Effector CD4-positive, alpha-beta T cell (primary cell): ENCODE measurements at places on chromosomes 2 and 18.

DNA sequence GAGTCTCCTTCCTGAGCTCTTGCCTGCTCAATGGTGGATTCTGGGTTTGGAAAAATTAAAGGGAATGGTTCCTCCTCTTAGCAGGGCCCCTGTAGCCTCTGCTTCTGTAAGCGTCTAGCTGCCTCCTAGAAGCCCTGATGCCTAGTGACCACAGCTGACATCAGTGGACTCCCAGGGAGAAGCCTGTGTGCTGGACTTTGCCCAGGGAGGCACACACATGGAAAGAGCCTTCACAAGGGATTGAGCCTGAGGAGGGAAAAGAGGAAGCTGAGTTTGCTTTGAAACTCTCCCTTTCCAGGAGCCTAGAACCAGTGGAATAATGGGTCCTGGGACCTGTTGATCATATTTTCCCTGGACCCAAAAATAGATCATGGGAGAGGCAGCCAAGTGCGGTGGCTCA, 1.4 kb upstream of the CFAP65 start:
- no peak for DNase-seq

- no peak for DNase-seq
Observed at GRCh38 chr2:186042207-186043028, 303.8 kb downstream of the FSIP2 start.

- no peak for DNase-seq
Observed at GRCh38 chr18:5155907-5156287, 41.2 kb downstream of the AKAIN1 start.

GRCh38 chr2:234496835-234497593, at the start of gene ARL4C:
TSS of gene ARL4C (minus strand) at chr2:234497081. CDS start at chr2:234496586, 495 bp downstream.
- DNase-seq, result peak; percentile 68

DNA sequence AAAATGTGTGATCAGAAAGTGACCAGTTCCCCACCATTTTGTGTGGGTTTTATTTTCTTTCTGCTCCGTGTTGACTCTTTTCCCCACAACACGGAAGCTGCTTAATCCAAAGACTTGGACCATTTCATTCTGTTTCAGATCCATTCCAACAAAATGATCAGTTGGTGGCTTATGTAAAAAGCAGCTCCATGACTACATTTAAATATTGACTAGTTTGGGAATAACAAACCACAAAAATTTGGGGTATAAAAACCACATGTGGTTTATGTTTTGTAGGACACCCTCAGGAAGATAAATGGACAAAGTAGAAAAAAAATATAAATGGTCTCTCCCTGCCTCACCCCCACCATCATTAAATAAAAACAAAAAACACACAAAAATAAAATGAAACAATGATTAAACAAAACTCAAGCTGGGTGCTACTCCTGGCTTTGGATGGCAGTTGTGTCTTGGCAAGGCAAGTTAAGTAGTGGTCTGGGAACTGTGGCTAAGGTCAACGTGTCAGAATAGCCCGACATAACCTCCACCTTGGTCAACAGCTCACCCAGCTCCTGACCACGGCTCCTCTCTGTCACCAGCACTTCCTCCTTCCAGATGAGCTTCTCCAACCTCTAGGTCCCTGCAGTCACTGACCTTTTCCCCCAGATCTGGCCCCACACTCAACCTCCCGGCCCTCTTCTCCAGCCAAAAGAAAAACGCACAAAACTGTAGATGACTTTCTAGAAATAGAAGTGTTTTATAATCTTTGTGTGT, 12.8 kb upstream of the WIPF1 start:
- DNase-seq, result no peak

- DNase-seq, result no peak
Observed at GRCh38 chr2:21837168-21837960, 713.6 kb downstream of the TDRD15 start.

- DNase-seq, result no peak
Observed at GRCh38 chr2:157470321-157470720, 26.4 kb upstream of the CYTIP start.

DNA sequence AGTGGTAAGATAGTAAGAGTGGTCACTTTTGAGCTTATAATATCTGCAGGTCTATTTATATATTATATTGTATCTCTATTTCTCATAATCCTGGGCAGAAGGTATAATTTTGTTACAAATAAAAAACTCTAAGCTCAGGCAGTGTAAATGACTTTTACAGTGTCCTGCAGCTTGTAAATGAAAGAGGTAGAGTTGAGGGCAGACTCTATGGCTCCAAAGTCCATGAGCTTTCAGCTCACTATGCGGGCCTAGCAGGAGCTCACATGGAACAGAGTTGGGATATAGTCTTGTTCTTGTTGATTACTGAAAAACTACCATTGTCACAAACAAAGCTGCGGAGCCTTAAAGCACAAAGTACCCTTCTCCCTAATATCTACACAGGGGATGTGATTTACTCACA, 361.4 kb downstream of the LNPK start:
- no peak for DNase-seq

- no peak for DNase-seq
Observed at GRCh38 chr2:139354518-139354917, 574.3 kb upstream of the NXPH2 start.

GRCh38 chr18:76989647-76990190, 142.9 kb downstream of the MBP start:
- DNase-seq, result no peak

- no peak for DNase-seq
Observed at GRCh38 chr18:34220081-34220815, 4.5 kb downstream of the NOL4 start.

- no peak for DNase-seq
Observed at GRCh38 chr2:79223539-79223938, 64.0 kb upstream of the REG3A start.

- DNase-seq, result no peak
Observed at GRCh38 chr2:166494140-166494624, at the start of gene SCN7A. TSS of gene SCN7A (minus strand) at chr2:166494249. CDS start at chr2:166477696, 16,553 bp downstream.

GRCh38 chr2:158315803-158316414, 140.6 kb downstream of the CCDC148 start:
- no peak for DNase-seq

DNA sequence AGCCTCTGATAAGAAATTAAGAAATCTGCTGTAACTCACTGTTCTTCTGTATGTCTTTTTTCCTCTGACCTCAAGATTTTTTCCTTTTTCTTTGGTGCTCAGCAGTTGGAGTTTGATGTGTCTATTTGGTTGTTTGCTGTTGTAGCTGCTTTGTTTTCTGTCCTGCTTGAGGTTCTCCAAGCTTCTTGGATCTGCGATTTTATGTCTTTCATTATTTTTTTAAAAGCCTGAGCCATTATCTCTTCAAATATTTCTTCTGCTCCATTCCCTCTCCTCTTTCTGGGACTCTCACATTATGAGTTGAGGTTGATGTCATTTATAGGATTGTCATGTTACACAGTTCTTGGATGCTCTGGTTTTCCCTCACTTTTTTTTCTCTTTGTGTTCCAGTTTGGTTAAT, 47.7 kb downstream of the RAMP1 start:
- DNase-seq, result no peak

- no peak for DNase-seq
Observed at GRCh38 chr18:77366720-77367641, 117.3 kb downstream of the GALR1 start.

DNA sequence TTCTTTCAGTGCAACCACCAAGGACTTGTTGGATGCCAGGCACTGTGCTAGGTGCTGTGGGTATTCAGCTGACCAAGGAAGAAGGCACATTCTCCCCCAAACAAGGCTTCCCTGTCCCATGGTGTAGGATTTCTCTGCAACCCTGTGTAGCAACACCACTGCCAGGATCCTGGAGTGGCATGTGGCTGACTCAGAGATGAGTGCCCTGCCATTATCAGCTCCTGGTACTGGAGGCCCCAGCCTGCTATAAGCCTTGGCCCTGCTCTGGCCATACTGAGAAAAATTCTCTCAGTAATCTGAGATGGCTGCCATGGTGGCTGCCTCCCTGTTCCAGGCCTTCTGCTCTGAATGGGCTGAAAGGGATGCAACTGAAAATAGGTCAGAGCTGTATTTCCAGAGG, 4.3 kb downstream of the SMYD5 start:
- DNase-seq, result no peak

DNA sequence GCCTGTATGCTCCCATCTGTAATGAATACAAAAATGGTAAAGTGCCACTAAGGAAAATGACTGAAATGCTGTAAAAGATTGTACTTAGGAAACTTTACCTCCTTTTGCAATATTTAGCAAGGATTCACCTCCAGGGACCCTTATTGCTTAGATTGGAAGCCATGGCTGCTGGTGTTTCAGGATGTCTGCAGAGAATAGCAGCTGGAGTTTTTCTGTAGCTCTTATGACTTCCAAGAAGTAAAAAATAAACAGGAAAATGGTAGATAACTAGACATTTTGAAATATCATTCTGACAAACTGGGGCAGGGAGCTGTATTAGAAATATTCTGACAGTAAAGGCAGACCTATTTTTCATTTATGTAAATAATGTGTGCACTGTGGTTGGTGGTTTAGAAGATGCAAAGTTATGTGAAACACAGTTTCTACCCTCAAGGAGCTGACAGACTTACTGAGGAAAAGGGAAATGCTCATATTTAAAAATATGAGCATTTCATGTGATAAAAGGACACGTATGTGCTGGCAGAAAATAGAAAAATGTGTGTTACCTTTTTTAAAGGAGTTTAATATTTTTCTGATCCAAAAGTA, 224.9 kb upstream of the BOD1L2 start:
- DNase-seq, result no peak

- no peak for DNase-seq
Observed at GRCh38 chr2:62441421-62441820, 64.6 kb downstream of the TMEM17 start.

DNA sequence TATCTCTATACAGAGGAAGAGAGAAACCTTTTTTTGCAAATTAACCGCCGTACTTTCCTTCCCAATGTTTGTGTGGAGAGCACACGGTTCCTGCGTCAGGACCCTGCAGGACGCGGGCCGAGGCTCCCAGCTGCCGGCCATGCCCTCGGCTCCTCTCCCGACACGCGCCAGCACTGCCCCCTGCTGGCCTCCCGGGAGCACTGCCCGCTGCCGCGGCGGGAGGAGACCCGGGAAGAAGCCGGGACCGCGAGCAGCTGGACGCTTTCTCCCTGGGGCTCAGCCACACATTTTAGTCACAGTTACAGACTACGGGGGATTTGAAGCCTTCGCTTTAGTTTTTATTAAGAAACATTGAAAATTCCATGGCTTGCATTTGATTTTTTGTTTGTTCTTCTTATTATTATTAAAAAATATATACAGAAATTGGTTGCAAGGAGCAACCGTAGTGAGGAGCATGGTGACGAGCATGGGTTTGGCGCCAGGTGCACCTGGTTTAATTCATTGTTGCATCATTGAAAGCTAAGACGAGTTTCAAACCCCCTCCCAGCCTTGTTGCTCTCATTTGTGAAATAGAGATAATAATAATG, 401.2 kb downstream of the GALR1 start:
- peak; percentile 4 for DNase-seq

DNA sequence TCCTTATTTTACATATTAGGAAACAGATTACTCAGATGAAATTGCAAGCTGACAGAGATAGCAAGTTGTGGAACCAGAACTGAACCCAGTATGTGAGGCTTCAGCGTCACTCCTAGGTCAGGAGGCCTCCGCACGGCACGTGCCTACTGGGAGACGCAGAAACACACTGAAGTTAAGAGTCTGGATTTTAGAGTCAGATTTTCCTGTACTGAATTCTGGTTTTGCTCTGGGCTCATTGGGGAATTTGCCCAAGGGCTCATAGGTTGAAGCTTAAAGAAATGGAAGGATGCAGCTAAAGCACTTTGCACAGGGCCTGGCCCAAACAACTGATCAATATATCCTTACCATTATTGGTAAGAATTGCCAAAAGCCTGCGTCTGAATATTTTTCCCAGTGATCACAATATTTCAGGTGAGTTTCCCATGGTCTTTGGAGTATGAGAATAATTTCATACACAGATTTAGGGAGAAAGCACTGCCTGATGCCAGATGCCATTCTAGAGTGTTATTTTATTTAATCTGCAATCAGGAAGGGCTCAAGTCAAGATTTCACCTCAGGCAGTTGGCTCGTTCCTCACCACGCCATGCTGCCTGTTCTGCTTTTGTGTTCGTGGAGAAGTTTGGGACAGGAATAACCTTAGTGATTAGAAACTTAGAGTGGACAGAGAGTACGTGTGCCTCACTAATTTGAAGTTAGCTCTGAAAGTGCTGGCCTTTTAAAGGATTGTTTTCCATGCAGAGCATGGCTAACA, 331.9 kb downstream of the MYCN start:
- DNase-seq, result no peak

GRCh38 chr2:100742277-100743254, 77.4 kb upstream of the NPAS2 start:
- no peak for DNase-seq

DNA sequence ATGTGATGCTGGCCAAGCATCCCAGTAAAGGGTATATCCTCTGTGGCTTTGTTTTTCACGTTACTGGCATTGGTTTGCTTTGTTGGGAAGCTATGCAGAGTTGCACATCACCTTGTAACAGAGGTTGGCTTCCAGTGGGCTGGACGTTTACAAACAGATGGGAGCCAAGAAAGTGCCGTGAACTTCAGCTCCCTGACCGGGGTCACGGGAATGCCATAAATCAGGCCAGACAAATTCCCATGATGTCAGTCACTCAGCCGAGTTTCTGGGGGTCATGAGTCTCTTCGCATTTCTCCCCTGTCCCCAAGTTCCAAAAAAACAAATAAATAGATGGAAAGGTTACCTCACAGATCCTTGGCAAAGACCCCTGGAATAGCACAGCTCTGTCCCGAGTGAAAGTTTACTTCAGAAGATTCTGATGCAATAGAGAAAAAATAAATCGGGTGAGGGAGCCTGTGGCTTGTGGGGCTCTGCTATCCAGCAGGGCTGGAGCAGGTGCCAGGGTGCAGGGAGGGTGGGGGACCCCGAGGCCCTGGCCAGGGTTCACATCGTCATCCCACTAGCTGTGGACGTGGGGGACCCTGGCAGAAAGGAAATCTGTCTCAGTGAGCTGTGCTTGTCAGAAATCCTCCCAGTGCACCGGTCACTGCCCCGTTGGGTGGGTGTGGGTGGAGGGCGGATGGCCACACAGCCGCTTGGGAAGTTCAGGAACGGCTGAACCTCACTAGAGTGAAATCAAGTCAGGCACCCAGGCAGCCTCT, 27.8 kb downstream of the TWIST2 start:
- DNase-seq, result no peak

DNA sequence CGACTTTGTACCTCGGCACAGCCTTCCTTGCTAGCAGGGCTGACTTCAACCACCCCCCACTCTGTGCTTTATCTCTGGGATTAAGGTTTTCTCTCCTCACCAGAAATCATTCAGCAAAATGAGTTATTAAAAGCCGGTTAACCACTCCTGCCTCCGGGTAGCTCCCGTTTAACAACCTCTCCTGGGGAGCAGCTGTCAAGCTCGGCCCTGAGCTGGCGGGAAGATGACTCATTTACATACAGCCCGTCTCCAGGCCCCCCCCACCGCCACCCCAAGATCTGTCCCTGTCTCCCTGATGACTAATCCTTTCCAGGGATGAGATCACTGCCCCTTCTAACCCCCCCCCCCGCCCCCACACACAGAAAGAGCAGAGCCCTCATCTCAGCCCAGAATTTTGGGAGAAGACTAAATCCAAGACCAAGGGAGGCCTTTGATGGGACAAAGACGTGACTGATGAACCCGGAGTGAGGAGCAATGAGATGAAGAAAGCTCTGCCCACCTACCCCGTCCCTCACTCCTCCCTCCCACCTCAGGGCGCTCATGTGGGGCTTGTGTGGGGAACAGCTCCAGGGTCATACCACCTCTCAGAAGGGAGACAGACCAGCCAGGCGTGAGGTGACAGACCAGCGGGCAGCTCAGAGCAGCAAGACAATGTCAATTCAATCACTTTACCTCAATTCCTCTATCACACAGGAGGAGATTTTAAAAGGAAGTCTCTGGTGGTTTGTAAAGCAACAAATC, 131.4 kb downstream of the MSH2 start:
- no peak for DNase-seq

GRCh38 chr2:178513876-178514275, 33.6 kb downstream of the PLEKHA3 start:
- DNase-seq, result no peak
